ENCODE measurements at places on chromosomes 12 and 14. TPM values are rescaled to one million over a fixed set of nuclear protein-coding genes. Genes with fewer than 3 reads are reported as not detected.
A peak's percentile ranks its signal among the peaks of the same experiment; 100 is the strongest.

The CFAP54 gene
- 2.9 TPM for total RNA-seq

The SLC10A1 gene
- total RNA-seq, result not detected

The ZNF605 gene
- total RNA-seq, result 8.3 TPM

The MYO1H gene
- total RNA-seq, result 0.16 TPM

The FOXA1 gene
- 80.6 TPM for total RNA-seq

The SP1 gene
- total RNA-seq, result 91.4 TPM

The IL22 gene
- total RNA-seq, result not detected

DNA sequence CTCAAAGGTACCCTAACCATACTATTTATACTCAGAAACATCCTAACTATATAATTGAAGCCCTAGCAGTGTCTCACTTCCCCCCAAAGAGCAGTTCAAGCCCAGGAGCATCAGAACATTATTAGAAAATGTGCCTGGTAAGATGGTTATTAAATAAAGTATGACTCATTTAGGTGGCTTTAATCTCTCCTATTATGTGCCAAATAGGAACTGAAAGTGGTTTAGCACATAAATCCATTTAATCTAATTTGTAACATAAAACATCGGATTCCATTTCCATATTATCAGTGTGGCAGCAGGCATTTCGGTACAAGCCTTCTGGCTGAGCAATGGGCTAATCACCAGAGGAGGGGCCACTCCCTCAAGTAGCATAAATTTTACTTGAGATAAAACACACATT, 395.2 kb upstream of the TMTC1 start:
- DNase-seq, result no peak

DNA sequence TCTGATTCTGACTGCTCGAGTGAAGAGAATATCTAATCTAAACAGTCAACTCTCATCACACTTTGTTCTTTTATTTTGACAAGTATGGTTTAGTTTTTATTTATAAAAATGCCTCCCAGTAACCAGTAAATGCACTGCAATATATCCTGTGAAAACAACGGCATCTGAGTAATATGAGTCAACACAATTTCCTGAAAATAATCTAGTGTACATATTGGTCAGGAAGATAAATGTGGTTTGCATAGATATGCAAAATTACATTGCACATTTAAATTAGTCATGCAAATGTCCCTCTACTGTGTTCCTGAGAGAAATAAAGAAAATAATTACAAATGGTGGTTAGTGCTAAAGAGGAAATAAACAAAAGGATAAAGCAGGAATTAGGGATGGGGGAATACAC, 1190.7 kb upstream of the SEL1L start:
- no peak for DNase-seq

DNA sequence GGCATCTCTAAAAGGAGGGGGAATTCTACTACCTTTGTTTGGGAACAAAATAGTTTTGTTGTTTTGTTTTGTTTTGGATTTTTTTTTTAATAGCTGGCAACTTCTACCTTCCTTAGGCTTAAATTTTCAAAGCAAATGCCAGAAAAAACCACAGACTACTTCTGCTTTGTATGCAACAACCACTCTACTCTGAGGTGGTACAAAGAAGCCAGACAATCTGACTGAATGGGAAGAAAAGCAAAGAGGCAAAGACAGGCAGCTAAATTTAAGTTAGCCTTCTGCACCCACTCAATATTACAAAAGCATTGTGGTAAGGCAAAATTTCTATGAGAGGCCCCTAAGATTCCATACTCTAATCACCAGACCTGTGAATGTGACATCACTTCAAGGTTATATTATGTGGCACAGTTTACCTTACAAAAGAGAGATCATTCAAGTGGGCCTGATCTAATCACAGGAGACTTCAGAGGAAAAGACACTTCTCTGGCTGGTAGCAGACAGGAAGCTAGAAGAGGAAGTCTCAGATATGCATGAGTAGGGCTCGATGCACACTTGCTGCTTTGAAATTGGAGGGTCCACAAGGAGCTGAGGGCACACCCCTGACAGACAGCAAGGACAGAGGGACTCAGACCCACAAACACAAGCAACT, 566.6 kb downstream of the RPS29 start:
- no peak for DNase-seq

GRCh38 chr14:71290960-71291466, 383.8 kb downstream of the PCNX1 start:
- DNase-seq, result no peak

DNA sequence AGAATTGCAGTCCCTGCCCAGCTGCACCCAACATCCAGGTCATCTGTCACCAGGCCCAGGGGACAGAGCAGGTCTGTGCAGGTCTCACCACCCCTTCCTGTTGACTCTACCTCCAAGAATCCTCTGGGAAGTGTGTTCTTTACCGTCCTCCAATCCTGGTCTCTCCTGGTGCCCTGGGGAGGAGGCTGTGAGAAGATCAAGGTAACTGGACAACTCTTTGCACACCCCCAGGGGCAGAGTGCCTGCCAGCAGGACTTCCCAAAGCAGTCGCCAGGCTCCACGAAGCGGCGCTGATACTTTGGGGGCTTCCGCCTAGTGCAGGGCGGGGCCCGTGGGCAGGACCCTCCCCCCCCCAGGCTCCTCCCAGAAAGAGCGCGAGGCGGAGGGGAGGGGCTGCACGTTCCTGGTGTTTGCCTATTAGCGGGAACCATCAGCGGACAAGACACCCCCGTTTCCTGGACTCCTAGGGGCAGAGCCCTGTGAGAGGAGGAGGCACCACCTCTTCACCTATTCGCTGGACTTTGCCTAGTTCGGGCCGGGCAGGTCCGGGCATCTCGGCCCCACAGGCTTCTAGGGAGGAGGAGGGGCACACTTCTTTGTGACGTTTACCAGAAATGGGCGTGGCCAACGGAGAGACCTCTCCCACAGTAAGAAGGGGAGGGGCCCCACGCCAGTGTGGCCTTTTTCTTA, 918.0 kb downstream of the AACS start:
- peak; percentile 85 for DNase-seq

DNA sequence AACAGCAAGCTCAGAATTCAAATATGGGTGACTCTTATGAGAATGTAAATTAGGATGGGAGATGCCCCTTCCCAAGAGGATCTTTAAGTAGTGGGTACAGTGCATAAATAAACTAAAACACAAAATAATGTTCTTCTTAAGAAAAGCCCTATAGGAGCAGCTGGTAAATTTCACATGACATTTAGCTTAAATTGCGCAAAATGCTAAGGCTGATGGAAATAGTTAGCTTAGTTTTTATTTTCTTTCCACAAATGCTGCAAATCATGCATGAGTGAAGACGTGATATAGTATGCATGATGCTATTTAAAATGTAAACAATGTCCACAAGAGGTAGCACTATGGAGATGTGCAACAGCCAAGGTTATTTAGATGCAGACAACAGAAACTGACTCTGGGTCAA, 328.1 kb downstream of the ATP23 start:
- DNase-seq, result no peak

DNA sequence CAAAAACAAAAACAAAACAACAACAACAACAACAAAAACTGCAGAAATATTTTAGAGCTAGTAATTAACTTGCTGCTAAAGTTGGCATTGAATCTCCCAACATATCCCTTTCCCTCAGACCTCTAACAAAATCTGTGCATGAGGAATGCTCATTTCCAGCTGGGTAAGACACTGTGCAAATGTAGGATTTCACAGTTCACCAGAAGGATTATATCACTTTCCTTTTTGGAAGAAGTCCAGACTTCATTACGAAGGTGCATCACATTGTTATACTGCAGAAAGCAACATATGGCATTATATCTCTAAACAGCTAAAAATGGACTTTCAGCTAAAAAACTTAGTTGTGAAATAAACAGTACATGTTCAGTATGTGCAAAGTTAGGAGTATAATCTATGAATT, 341.8 kb downstream of the FSCB start:
- DNase-seq, result no peak
